ENCODE measurements at places on chromosomes 2 and 18.

DNA sequence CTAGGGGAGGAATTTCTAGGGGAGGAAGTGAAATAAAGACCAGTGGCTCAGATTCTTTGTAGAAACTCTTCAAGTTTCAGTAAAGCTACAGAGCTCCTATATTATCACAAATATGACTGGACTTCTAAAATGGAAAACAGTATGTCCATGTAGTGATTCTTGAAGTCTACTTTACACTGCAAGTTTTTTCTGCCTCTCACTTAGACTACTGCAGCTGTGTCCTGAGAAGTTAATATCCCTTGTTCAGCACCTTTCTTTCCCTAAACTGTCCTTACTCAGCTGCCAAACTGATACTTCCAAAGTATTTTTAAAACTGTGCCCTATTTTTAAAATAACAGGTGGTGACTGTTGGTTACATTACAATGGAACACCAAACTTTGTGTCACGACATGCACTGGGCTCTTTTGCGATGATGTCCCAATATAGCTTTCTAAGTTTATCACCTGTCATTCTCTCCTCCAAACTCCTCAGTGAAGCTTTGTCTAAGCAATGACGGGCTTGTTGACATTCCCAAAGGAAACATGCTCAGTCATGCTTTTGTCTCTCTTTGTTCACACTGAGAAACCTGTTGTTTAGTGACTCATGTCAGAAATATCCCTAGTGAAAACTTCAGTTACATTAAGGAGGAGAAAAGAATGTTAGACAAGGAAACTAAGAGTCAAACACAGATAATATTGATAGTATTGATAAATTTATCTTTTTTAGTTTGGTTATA, 341.1 kb downstream of the ARL6IP6 start:
- peak; percentile 78 for DNase-seq

GRCh38 chr2:203327901-203328759, at the start of gene ABI2:
ABI2 (plus strand) TSS chr2:203328394; CDS start chr2:203328515, 121 bp downstream.
- DNase-seq, result peak; percentile 82

DNA sequence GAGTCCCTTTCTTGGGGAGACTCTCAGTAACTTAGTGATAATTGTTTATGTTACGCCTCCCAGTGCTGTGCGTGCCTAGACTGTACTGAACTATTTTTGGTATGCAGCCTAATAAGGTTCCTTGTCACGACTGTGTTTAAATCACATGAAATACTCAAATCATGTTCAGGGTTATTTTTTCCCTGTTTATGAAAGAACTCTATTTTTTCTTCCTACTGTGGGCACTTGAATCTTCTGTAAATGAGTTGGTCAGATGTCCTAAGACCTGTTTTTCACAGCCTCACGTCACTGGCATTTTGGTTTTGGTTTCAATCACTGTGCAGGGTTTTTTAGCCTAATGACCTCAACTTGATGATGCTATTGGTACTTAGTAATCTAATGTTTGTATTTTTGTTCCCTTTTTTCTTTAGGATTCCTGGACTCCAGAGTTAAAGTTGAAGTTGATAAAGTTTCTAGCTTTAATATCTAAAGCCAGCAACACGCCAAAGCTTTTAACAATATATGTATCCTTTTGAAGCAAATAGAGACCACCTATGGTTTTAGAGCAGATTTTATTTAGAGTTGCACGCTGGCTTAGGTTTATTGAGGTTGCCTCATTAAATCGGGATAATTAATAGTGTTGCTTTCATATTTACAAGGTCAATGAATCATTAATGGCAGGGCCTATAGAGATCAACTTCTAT, 24.0 kb downstream of the ARMC9 start:
- peak; percentile 16 for DNase-seq

- no peak for DNase-seq
These were observed 37.1 kb downstream of the MEMO1 start for GRCh38 chr2:31973665-31974064.

- DNase-seq, result peak; percentile 71
These were observed 76.1 kb upstream of the PMAIP1 start for GRCh38 chr18:59823596-59824195.

DNA sequence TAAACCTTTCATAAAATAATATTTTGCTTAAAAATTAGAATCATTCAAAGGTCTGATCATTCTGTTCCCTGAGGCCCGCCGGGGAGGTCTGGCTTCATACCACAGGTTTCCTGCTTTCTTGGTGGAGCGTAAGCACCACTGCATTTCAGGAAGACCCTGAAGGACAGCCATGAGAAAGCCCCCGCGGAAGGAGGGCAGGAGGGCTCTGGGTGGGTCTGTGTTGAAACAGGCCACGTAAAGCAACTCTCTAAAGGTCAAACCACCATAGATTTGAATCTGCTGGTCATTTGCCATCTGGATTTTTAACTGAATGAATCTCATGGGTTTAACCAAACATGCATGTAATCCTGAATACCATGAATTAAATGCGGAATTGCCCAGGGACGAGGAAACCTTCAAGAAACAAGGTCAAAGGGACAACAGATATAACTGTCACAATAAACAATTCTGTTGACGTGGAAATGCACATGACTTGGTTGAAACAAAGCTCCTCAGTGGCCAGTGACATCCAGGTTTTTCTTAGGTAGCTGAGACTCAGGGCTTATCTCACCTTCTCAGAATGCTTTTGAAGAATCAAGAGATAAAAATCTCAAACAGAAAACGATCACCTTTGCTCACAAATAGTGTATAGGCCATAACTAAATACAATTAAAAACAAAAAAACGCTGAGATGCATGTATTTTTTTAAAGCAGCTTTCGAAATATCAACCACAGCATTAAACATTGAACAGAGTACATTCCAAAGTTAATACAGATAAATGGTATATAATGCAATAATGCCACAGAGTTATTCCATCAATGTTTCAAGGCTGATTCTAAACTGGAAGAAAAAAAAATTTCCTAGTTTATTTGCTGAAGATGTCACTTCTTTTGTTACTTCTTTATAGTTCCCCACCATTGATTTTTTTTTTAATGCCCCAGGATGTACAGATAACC, 193.2 kb downstream of the BCL2 start:
- DNase-seq, result no peak

DNA sequence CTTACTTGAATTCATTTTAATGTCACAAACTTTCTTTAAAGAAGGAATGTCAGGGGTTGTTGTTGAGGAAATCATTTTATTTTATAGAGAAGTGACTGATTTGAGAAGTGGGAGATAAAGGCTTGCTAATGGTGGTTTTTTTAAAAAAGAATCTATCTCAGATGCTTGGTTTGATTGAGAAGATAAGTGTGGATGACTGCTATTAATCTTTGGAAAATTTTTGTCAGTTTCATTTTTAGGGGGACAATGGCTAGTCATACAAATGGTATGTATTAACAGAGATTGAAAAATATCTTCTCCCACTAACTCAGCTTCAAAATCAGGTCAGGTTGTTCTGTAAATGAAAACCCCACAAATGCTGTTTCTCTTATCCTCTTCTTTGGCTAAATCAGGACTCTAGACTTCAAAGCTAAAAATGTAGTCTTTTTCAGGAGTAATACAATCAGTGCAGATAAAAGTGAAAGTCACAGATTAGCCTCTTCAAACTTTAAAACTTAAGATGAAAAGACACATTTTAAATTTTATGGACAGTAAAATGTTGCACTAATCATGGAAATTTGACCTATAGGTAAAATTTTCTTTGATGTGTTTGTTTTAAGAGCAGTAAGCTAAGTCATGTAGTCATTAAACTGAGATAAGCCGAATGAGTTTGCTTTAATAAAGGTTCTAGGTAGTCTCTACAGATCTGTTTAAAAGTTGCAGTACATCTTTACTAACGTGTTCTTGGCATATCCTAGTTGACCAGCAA, 674.2 kb upstream of the VRK2 start:
- no peak for DNase-seq

DNA sequence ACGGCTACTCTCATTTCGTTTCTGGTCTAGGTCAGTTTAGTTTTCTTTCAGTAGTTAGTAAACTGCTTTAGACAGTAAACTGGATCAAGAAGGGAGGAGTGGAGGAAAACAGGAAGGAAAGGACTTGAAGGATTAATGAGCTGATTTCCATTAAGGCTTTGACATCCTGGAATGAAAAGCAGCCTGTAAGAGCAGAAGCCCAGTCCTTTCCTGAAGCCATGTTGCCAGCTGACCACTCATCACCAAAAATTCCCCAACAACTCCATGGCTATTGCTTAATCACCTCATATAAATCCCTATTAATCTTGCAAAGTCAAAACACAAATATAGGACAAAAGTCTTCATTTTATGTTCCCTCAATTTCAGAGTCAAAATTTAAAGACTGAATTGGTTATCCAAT, 113.7 kb upstream of the ZFP36L2 start:
- DNase-seq, result no peak

- no peak for DNase-seq
These were observed 67.9 kb downstream of the LOXHD1 start for GRCh38 chr18:46588971-46589660.

DNA sequence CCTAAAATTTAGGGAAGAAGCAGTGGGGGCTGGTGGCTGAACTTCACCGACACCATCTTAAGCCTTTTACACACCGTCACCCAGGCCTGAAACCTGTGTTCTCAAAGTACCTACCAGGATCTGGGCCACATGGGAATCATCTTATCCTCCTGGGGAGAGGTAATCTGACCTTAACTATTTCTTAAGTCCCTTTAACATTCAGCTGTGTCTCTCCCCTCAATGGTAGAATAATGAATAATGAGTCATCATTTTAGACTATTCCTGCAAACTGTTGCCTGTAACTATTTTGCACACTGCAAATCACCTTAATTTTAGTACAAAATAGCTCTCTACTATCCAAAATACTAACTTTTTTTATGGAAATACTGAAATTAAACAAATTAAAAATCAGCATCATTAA, 149.4 kb upstream of the KLF7 start:
- DNase-seq, result no peak

DNA sequence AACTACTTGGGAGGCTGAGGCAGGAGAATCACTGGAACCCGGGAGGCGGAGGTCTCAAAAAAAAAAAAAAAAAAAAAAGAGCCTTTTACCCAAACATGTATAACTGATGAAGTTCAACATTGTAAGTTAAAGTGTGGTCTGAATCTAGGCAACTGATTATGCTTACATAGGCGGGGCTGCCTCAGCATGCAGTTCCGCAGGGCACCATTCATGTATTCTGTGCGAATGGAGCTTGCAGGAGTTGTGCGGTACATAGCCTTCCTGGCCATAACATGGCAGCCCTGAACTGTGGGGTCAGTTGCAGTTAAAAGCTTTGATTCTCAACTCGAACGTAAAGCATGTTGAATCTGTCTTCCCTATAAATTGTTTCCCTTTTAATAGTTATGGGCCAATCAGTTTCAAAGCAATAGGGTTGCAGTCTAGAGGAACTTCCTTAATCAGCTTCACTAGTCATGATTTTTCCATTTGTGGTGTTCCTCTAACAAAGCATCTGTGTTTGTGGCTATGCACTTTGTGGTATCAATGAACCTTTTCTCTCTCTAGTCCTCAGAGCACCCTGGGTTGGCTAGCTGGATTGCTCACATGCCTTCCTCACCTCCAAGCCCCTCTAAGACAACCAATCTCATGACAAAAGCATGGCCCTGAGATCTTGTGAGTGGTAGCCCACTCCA, 30.6 kb upstream of the CEP68 start:
- no peak for DNase-seq

DNA sequence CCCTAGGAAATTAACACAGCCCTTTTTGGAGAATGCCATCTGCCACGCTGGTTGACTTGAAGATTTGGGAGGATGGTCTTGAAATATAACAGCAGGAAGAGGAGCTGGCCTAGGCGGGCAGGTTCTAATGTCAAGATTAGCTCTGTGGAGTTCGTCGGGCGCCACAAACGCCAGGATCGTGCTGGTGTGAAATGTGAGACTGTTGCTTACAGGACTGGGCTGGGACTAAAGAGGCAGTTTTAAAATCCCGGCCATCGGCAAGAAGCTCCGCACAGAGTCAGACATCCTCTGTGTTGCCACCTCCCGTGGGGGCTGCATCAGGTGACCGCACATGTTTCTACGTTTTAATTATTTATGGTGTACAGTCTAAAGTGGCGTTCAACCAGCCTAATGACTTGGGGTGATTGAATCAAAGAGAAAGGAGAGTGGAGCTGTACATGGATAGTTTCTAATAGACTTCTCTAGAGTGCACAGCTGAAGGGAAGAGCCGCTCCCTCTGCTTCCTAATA, 99.4 kb upstream of the BCL11A start:
- no peak for DNase-seq

GRCh38 chr2:149258531-149258930, 71.9 kb upstream of the LYPD6 start:
- no peak for DNase-seq

GRCh38 chr2:219782737-219783348, 155.4 kb downstream of the SLC4A3 start:
- DNase-seq, result no peak

GRCh38 chr2:213247566-213247965, 36.7 kb upstream of the SPAG16 start:
- no peak for DNase-seq

- no peak for DNase-seq
These were observed 407.3 kb upstream of the LYPD1 start for GRCh38 chr2:133077269-133077822.
